ENCODE measurements at places on chromosomes 5 and 9.

DNA sequence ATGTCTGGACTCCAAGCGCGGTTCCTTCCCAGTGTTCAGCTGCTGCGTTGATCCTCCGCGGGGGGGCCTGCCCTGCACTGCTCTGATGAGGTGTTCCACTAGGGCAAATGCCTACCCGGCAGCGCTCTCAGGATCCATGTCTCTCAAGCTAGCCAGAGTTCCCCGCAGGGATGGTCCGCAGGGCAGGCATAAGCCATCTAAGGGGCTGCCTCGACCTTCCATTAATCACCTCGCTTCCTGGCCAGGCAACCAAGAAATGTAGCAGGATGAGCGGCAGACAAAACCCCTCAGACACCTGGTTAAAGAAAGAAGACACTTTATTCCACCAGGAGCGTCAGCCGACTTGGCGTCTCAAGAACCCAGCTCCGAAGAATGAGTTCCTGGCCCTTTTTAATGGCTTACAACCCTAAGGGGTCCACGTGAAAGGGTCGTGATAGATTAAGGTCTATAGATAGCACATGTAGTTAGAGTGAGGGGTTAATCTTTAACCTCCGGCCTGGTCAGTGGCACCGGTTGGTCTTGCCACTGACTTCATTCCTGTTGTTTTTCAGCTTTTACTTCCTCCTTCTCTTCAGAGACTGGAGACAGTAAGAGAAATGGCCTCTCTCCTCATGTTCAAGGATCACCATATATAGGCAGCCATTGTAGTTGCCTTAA lies 47.2 kb upstream of the COX7C start:
- no peak for DNase-seq

GRCh38 chr5:53503562-53504218 lies 23.3 kb downstream of the FST start:
- no peak for DNase-seq

- peak; percentile 41 for DNase-seq
Observed at GRCh38 chr9:124869466-124869985, 7.6 kb downstream of the ARPC5L start.

- DNase-seq, result no peak
Observed at GRCh38 chr9:17653947-17654465, 75.1 kb downstream of the SH3GL2 start.

DNA sequence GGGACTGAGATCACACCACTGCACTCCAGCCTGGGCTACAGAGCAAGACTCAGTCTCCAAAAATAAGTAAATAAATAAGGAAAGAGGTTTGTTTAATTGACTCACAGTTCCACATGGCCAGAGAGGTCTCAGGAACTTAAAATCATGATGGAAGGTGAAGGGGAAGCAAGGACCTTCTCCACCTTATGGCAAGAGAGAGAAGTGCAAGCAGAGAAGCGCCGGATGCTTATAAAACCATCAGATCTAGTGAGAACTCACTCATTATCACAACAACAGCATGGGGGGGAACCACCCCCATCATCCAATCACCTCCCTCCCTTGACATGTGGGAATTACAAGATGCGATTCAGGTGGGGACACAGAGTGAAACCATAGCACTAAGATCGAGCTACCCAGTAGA lies 22.8 kb upstream of the RGMB start:
- no peak for DNase-seq

GRCh38 chr9:105500108-105500766 lies 52.4 kb downstream of the FSD1L start:
- DNase-seq, result no peak

DNA sequence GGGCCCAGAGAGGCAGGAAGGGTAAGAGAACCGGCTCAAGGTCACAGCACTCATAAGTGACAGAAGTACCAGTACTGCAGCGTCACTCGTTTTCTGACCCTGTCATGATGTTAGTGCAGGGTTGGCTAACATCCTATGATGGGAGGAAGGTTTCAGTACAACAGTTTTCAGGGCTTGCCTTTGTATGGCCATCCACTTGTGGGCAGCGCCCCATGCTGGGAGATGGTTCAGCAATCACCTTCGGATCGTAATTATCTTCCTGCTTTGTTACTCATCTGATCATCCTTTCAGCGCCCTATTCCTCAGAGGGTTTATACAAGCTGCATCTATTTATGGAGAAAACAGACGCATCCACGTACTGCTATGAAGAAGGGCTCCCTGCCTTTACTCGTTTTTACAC lies 2.4 kb downstream of the MAP1B start:
- no peak for DNase-seq

GRCh38 chr5:68033961-68034571 lies 181.5 kb upstream of the PIK3R1 start:
- no peak for DNase-seq

- DNase-seq, result no peak
Observed at GRCh38 chr5:100828071-100828897, 74.8 kb downstream of the ST8SIA4 start.

DNA sequence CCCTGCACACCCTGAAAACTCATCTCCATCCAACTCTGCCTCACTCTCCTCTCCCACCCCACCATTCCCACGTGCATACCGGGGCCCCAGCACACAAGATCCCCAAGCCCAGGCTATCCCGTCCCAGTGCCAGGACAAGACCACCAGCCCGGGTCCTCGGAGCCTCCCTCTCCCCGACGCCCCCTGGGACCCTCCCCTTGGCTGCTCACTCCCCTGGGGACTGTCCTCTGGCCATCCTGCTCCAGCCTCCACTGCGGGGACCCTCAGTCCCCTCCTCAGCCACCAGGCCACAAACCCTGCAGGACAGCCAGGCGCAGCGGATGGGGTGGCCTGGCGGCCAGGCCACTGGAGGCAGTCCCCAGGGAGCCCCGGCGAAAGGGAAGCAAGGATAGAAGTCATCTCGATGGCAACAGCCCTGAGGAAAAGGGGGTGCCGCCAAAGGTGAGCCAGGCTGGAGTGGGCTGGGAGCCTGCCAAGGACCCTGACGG lies 62.8 kb downstream of the C9orf50 start:
- DNase-seq, result no peak

GRCh38 chr9:81629440-81629839 lies 59.9 kb downstream of the TLE1 start:
- DNase-seq, result no peak

GRCh38 chr9:124776954-124777648 lies at the start of gene OLFML2A:
Gene OLFML2A, plus strand, starts transcription at chr9:124777133. Its CDS starts 138 bp downstream, at chr9:124777271.
- DNase-seq, result no peak

DNA sequence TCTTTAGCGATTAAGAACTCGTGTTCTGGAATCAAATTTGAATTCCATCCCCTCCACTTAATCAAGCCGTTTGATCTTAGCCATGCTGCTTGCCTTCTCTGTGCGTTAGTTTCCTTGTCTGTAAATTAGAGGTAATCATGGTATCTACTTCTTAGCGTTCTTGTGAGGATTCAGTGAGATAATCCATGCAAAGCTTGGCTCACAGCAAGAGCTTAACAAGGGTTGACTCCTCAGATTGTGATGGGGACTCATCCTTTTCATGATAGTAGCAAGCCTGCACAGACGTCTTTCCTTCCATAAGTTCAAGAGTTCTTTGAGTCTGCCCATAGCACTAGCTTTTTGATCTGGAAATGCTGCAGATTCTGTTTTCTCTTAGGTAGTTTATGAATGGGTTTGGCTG lies 72.8 kb downstream of the TRIO start:
- no peak for DNase-seq

GRCh38 chr9:84542554-84542953 lies 127.0 kb upstream of the NTRK2 start:
- no peak for DNase-seq

DNA sequence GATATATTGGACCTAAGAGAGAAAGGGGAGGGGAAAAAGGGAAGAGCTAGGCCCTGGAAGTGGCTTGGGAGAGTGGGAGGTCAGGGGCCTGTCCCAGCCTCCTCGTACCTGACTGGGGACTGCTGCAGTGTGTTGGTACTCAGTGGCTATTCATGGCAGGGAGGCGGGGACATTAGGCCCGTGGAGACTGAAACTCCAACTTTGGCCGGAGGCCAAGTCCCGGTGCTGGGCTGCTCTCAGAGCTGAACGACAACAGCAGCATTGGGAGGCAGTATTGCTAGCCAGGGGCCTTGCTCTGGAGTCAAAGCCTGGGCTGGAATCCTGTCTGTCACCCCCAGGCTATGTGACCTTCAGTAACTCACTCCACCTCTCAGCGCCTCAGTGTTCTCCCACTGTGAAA lies 37.8 kb downstream of the NEURL1B start:
- no peak for DNase-seq
